ENCODE measurements at places on chromosomes 16 and 17. TPM values are rescaled to one million over a fixed set of nuclear protein-coding genes. Genes with fewer than 3 reads are reported as not detected.

Gene TBC1D3K
- total RNA-seq = not detected

Gene TMEM238L
- total RNA-seq = not detected

Gene KIAA0513
- total RNA-seq = 56.1 TPM

Gene CCL17
- not detected for total RNA-seq

Gene CD300H
- total RNA-seq = not detected

All from glutamatergic neuron (in vitro differentiated cells).